Activated CD4-positive, alpha-beta T cell treated with anti-CD3 and anti-CD28 coated beads, Interleukin-2, amount 50 U/mL, for 1 hour (primary cell): ENCODE measurements at places on chromosomes 11 and 22.

- DNase-seq, result no peak
Measured at GRCh38 chr11:3942956-3943497, 87.6 kb downstream of the STIM1 start.

GRCh38 chr22:49448526-49448925 is 379.1 kb downstream of the BRD1 start:
- no peak for DNase-seq

DNA sequence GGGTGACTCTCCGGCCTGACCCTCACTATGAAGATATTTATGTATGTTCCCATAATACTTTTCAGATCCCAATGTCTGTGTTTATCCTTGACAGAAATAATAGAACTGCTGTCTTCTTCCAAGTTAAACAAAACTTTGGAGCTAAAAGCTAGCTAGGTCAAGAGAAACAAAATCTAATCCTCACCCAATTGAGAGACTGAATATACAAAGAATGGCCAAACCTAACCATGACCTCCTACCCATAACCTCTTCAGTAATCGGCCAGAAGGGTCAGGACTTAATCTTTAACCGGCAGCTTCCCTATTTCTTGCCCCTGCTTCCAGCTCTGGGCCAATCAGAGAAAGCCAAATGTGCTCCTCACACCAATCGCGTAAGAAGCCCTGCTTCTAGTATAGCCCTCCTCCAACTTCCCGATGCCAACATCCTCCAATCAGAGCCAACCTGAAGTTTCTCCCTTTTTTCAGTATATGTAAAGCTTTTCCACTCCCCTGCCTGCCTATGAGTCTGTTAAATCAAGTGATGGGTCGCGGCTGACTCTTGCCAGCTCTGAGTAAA is 1.7 kb upstream of the DDX6 start:
- DNase-seq, result peak; percentile 48

GRCh38 chr11:128678024-128678423 is 15.8 kb upstream of the FLI1 start:
- DNase-seq, result no peak

DNA sequence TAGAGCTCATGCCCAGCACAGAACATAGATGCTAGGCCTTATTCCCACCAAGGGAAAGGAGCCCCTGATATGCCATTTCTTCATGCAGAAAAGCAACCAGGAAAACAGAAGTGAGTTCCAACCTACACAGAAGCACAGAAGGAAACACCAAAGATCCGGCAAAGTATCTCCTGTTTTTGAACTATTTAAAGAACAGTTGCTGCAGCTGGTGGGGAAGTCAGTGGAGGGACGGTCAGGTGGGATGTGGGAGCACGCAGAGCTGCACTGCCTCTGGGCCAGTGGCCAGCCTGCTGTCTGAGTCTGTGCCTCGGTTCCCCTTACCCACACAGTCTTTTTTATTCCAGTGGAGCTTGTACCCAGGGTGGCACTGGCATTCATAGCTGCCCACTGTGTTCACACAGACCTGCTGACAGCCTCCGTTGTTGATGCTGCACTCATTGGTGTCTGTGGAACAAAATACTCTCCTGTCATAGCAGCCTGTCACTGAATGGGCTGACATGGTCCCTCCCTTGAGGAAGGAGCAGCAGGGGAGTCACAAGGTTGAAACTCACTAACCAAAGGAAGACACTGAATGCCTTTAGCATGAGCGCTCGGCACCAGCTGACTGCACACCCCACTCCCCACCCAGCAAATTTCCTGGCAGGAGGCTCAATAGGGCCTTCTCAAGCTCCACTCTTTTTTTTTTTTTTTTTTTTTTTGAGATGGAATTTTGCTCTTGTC is 37.9 kb downstream of the SCUBE2 start:
- no peak for DNase-seq

GRCh38 chr22:48758881-48759875 is 1068.5 kb downstream of the BRD1 start:
- no peak for DNase-seq

GRCh38 chr11:108662700-108663099 is 2.2 kb upstream of the DDX10 start:
- DNase-seq, result no peak

DNA sequence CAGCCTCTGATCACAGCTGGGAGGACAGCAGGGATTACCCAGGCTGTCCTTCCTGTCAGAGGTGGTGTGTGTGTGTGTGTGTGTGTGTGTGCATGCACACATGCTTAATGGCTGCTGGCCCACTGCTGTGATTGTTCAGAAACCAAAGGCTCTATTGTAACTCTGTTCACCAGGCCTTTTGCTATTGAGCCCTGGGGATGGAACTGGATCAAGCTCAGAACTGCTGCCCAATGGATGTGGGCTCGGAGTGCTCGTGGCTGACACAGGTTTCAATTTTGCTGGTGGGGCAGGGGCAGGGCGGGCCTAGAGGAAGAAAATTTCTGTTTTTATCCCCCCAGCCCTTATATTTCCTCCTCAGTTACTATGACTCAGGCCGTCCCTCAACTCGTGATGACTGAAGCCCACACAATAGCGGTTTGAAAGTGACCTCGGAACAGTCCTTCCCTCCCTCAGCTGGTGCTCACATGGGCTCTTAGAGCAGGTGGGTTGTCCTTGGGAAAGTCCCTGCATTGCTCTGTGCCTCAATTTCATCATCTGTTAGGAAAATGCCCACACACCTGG is 359.3 kb downstream of the TENM4 start:
- DNase-seq, result no peak

GRCh38 chr11:17653611-17654010 is 65.8 kb upstream of the MYOD1 start:
- no peak for DNase-seq

DNA sequence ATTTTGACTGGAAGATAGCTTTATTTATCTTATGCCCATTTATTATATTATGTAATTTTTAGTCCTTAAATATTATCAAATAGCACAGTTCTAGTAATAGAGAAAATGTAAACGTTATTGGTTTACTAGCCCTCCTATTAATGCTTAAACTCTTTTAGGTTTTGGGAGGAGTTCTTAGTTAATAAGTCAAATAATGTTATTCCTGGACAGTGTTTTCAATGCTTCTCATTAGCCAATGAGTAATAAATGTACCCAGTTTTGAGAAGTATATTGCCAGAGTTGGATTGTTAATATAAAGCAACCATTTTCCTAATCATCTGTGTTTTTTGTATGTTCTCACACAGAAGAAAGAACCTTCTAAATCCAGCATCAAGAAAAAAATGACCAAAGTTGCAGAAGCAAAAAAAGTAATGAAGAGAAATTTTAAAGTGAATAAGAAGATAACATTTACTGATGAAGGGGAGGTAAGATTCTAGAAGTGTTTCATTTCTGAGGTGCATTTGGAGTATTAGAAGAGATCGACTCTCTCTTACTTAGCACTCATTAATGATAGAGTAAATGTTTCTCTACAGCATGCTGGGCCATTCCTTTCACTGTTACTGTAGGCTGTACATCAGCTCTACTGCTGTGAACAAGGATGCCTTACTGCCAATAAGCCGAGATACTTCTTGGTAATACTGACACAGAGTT is 173.4 kb downstream of the DDX10 start:
- DNase-seq, result no peak

GRCh38 chr11:21534288-21534687 is 658.6 kb upstream of the ANO5 start:
- DNase-seq, result no peak

GRCh38 chr11:123407130-123407995 is 22.7 kb upstream of the GRAMD1B start:
- peak; percentile 60 for DNase-seq

DNA sequence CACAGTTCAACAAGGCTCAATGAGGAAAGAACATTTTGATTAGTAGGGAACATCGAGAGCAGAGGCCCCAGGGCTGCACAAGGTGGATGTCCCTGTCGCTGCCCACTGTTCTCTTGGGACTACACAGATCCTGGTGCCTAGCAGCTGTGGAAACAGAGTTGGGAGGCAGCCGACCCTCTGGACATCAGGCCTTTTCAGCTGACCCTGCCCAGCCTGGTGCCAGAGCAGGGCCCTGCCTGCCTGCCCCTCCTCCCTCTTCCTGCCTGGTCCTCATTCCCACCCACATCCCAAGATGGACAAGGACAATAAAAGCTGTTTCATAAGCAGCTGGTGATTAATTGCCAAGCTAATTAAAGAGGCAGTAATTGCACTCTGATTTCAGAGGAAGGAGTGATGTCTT is 60.7 kb downstream of the NFAM1 start:
- no peak for DNase-seq

- DNase-seq, result no peak
Measured at GRCh38 chr11:59754494-59754858, 700 bp upstream of the STX3 start.

GRCh38 chr11:96062134-96062533 is 138.2 kb upstream of the MTMR2 start:
- no peak for DNase-seq

DNA sequence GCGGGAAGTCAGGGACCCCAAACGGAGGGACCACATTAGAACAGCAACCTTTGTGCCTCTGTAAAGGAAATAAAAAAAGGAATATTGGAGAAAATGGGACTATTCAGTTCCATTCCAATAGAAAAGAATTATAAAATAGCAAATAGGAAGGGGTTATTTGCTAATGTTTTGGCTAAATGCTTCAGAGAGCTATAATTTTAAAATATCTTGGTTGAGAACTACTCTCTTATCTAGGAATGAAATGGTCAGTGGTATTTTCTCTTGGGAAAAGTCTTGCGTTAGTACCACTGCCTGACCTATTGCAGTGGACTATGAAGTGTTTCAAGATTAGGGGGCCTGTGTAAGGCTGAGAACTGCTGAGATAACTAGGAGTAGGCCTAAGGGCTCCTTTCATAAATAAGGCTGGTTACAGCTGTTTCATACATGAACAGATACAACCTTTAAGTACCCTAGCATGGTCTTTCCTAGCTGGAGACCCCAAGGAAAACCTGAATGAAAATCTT is 6.9 kb upstream of the WEE1 start:
- DNase-seq, result no peak

- DNase-seq, result no peak
Measured at GRCh38 chr11:85062659-85063058, 564.5 kb downstream of the DLG2 start.

- peak; percentile 32 for DNase-seq
Measured at GRCh38 chr11:13859892-13860291, 102.6 kb upstream of the SPON1 start.

- no peak for DNase-seq
Measured at GRCh38 chr22:37128555-37129281, 19.2 kb upstream of the TMPRSS6 start.

DNA sequence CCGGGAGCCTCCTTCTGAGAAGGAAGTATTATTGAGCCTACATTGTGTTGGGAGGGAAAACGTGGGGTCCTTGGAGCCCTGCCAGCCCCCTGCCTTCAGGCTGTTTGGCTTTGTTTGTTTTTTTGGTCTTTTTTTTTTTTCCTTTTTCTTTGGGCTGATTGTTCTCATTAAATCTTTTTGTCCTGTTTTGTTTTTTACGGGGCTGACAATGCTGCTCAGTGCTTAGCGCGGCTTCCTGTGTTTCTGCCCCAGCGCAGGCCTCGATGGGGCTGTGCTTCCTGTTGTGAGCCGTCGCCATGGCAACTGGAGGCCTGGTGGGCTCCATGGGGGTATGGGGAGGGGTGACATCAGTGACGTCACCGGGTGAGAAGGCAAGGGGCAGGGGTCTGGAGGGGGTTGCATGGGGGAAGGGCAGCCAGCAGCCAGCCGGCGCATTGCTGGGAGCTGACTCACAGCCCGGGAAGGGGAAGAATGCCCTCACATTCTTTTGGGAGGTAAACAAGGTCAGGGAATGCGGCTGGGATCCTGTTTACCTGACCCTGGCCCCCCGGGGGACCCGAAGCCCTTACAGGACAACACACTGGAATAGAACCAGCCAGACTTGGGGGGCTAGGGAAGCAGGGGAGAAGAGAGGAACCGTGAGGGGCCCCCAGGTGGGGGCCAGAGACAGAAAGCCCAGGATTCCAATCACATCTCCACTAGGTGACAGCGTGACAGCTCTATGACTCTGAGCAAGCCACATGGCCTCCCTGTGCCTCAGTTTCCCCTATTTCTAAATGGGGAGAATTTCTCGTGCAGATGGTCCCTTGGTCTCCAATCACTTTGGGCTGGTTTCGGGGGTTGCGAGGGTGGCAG is 22.2 kb upstream of the CBX7 start:
- DNase-seq, result peak; percentile 76

DNA sequence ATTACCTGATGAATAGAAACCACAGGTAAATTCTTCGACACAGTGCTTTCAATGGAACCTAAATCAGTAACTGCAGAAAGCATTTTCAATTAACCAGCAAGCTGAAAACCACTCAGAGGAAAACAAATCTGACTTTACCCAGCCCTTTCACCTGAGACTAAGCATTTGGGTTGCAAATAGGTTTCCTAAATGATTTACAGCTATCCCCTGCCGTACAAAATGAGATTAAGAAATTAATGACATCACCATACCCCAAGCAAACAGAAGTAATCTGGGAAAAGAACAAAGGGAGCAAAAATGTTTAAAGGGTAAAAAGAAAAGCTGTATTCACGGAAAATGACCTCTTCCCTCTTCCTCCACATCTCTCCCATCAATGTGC is 584 bp downstream of the NOX4 start:
- DNase-seq, result no peak

- DNase-seq, result peak; percentile 42
Measured at GRCh38 chr22:37633625-37634416, 5.6 kb upstream of the SH3BP1 start.

GRCh38 chr11:120608760-120609211 is 97.2 kb downstream of the GRIK4 start:
- no peak for DNase-seq

DNA sequence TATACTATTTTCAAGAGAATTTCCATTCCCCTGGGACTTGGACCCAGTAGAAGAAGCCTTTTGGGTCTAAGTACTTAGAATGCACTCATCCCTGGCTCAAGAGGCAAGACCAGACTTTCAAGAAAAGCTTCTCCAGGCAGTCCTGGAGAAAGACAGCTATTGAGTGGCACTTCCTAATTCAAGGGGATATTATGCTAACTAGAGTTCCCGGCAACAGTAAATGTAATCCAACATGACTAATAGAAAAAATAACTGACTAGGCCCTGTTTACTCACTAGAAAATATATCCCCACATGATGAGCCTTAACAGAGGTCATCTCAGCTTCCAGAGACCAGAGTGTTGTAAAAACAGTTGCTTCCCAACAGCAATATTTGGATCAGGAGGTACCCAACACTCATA is 47.2 kb upstream of the AKIP1 start:
- no peak for DNase-seq

DNA sequence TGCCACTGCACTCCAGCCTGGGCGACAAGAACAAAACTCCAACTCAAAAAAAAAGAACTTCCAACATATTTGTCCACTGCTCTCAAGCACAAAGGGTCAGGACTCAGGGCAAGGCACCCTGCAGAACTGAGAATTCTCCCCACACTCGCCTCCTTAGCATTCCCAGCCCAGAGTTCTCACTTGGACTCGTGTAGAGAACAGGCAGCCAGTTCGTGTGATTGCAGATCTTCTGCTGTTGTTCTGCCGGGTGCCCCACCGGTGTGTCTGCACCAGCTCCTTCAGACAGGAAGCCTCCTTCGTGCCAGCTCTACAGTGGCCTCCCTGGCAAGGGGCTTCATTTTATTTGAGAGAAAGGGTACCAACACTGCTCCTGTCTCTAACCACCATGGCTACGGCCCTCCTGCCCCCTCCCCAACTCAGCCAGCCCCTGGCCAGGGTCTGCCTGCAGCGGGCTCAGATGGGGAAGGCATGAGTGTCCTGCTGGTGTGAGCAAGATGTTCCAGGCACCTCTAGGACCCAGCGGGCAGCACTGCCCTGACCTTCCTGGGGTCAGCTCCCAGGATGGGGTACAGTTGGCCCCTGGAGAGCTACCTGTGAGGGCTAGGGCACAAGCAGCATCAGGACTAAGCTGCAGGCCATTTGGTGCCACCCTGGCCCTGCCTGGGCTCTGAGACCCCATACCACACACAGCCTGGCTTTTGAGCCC is 19.5 kb upstream of the SCGB1A1 start:
- DNase-seq, result no peak
